ENCODE measurements at places on chromosomes 12 and 14.

DNA sequence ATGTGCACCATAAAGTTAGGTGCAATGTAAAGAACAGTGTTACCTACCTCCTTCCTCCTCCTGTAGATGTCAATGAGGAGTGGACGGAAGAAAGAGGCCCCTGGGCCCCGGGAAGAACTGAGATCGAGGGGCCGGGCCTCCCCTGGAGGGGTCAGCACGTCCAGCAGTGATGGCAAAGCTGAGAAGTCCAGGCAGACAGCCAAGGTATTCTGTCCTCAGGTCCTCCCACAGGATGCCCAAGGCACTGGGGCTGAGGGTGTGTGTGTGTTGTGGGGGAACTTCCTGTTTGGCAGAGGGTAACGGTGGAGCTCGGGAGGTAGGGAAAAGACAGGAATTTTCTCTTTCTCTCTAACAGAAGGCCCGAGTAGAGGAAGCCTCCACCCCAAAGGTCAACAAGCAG is 6.4 kb downstream of the ATN1 start:
- DNase-seq = no peak

DNA sequence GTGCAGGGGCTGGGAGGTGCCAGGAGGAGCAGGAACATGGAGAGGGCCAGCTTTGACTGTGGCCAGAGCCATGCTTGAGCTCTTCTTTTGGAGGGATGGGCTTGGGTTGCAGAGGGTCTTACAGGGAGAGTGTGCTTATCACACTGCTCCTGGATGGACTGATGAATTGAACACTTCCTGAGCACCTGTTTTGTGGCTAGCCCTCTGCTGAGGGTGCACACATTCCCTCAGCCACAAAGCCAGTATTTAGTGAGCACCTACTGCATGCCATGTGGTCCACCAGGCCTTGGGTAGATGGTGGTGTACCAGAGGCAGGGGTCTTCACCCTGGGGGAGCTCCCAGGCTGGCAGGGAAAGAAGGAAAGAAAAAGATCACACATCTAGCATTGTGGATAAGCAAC is 118.9 kb downstream of the SLC25A47 start:
- DNase-seq = no peak

- no peak for DNase-seq
Observed at GRCh38 chr12:72631926-72632685, 359.9 kb downstream of the TRHDE start.

GRCh38 chr12:8698879-8699278 is 1.1 kb downstream of the RIMKLB start:
- DNase-seq = no peak

DNA sequence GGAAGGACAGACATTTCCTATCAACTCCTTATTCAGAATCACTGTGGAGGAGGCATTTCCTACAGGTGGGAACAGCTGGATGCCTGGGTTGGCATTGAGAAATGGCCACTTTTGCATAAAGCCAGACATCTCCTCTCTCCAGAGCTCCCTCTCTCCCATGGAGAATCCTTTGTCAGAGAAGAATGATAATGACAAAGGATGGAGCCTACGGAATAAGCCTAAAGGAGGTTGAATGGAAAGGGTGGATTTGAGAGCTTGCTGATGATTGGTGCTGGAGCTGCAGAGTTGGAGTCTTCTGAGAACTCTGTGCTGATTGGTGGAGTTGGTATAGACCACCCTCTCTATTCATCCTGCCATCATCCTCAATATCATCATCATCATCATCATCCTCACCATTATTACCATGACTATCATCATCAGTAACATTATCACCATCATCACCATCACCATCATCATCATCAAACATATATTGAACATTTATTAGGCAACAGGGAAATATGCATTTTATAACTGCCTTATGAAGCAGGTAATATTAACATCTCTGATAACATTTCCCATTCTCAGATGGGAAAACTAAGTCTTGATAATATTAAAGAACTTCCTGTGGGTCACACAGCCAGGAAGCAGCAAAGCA is 89.2 kb upstream of the HSPB8 start:
- DNase-seq = no peak

GRCh38 chr12:6667559-6668210 is 4.8 kb upstream of the ING4 start:
- no peak for DNase-seq

GRCh38 chr12:80413462-80413861 is 30.6 kb upstream of the PTPRQ start:
- DNase-seq = no peak

GRCh38 chr14:68814539-68815297 is 21.9 kb upstream of the ZFP36L1 start:
- DNase-seq = no peak
